ENCODE measurements at places on chromosomes 7 and 10.
A peak's percentile ranks its signal among the peaks of the same experiment; 100 is the strongest.

GRCh38 chr7:128409596-128410450 is at the start of gene IMPDH1:
Gene IMPDH1 (minus strand): TSS chr7:128409982. CDS start chr7:128409901, 81 bp downstream.
- DNase-seq: peak; percentile 84

- DNase-seq: no peak
Measured at GRCh38 chr10:119500123-119500795, 42.3 kb downstream of the RGS10 start.

DNA sequence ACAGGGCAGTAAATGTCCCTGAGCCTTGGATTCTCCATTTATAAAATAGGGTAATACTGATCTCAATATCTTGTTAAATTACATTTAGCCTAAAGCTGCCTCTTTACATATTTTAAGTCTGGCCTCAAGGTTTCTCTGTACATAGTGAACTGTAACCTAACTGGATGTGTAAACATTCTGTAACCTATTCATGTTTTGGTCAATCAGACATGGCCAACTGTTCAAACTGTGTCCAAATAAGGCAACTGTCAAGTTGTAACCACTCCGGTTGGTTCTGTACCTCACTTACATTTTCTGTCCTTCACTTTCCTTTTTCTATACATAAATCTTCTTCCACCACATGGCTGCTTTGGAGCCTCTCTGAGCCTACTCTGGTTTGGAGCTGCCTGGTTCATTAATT is 107.1 kb upstream of the ITGB1 start:
- DNase-seq: no peak

GRCh38 chr7:78222001-78222751 is 423.6 kb downstream of the PHTF2 start:
- DNase-seq: no peak

- no peak for DNase-seq
Measured at GRCh38 chr10:69168493-69168892, 11.5 kb upstream of the SUPV3L1 start.

GRCh38 chr7:16395121-16395520 is 26.2 kb downstream of the CRPPA start:
- DNase-seq: no peak

GRCh38 chr7:158595068-158595467 is 7.4 kb upstream of the PTPRN2 start:
- no peak for DNase-seq

- no peak for DNase-seq
Measured at GRCh38 chr10:78337016-78337415, 303.4 kb downstream of the RPS24 start.

GRCh38 chr10:77105761-77106221 is 531.8 kb downstream of the KCNMA1 start:
- DNase-seq: no peak

DNA sequence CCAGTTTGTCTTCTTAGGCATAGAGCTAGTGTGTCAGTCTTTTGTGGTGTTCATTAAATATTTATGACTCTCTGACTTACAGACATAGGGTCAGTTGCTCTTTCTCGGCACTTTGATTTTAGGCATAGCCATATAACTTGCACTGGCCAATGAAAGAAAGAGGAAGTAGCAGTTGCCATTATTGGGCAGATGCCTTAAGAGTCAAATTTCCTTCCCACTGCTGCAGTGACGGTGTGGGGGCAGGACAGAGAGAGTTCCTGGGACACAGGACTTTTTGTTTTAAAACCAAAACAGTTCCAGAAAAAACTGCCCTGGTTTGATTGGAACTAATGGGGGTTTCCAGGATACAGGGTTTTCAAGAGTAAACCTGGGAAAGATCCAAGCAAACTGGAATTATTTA is 60.2 kb upstream of the PHF14 start:
- DNase-seq: no peak

- no peak for DNase-seq
Measured at GRCh38 chr7:121069346-121070100, 81.0 kb downstream of the CPED1 start.

- no peak for DNase-seq
Measured at GRCh38 chr10:57247271-57247670, 886.2 kb upstream of the ZWINT start.

GRCh38 chr10:112383325-112383724 is 9.4 kb downstream of the ACSL5 start:
- DNase-seq: no peak

DNA sequence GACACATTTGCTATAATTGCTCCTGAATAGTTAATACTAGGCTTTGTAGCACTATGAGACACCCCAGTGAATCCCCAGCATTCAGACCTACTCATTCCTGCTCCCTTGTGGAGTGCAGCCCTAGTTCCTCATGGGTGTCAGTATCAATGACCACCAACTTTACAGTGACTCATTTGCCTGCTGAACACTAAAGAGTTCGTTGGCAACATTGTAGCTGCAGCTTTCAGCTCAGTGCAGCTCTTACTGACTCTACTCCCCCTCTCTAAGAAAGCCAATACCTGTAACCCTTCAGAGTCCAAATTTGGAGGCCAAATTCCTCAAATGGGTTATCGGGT is 127.1 kb upstream of the MTPN start:
- DNase-seq: no peak

GRCh38 chr7:117322741-117323304 is at the start of gene WNT2:
Gene WNT2 (minus strand): TSS chr7:117323058. CDS start chr7:117322989, 69 bp downstream.
- no peak for DNase-seq

GRCh38 chr10:113442336-113442735 is 110.5 kb upstream of the HABP2 start:
- no peak for DNase-seq

DNA sequence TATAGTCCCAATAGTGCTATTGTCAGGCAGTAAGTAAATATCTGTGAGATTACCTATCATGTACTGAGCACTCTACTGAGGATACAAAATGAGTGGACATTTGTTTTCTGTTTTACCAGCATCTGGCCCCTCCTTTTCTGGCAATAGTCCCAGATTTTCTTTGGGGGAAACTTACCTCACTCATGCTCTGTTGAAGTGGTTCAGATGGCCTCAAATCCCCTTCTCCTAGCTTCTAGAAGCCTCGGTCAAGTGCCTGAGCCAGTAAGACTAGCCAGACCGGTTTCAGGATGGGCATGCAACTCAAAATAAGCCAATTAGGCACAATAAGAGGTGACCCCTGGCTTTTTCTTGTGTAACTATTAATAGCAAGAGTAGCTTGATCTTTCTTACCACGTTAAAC is 19.7 kb downstream of the TRDMT1 start:
- DNase-seq: no peak

- no peak for DNase-seq
Measured at GRCh38 chr10:98344589-98345038, 70.4 kb downstream of the PYROXD2 start.

DNA sequence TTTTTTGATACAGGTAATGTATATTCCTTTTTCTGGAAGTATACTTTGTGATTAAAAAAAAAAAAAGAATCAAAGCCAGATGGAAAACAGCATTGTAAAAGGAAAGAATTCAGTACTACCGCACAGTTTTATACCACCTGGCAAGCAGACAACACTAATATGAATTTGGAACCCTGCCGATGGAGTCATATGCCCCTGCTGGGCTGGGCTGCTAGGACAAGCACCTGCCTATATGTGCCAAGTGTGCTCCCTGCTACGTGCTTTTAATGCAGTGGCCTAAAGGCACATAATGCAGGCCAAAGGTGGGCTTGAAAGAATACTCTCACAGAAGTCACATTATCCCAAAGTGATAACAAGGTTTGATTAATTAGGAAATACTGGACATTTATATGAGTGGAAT is 29.8 kb upstream of the WAC start:
- no peak for DNase-seq

- no peak for DNase-seq
Measured at GRCh38 chr10:92972886-92973285, 87.7 kb upstream of the CYP26C1 start.

GRCh38 chr7:4109481-4110110 is 572.5 kb upstream of the FOXK1 start:
- no peak for DNase-seq

Data from effector CD8-positive, alpha-beta T cell (primary cell).